A549 treated with dexamethasone at 1 μM for 4 hours (cell line): ENCODE measurements at places on chromosomes 3 and 15. TPM values are rescaled to one million over a fixed set of nuclear protein-coding genes. Genes with fewer than 3 reads are reported as not detected.

Gene SERPINI2
- total RNA-seq = not detected in 5 replicates

Gene SPSB4
- total RNA-seq = 0.10 to 0.25 TPM (median 0.16 TPM) in 5 replicates

Gene WDR49
- total RNA-seq = not detected in 5 replicates

Gene CLPX
- total RNA-seq = 42.3 to 55.1 TPM (median 51.9 TPM) in 5 replicates

Gene STAB1
- total RNA-seq = 0.09 to 0.17 TPM (median 0.13 TPM) in 4 of 5 replicates, not detected in the other

Gene MITF
- total RNA-seq = 5.4 to 10.2 TPM (median 7.8 TPM) in 5 replicates

Gene DNAH12
- 0.01 to 0.18 TPM (median 0.07 TPM) in 5 replicates for total RNA-seq

Gene SCAP
- 19.5 to 33.4 TPM (median 31.0 TPM) in 5 replicates for total RNA-seq

Gene IL5RA
- not detected in 5 replicates for total RNA-seq

Gene SUMF1
- 17.5 to 21.8 TPM (median 19.8 TPM) in 5 replicates for total RNA-seq

Gene RASGRP1
- 0.28 to 0.46 TPM (median 0.35 TPM) in 5 replicates for total RNA-seq

Gene TLR9
- 0.02 to 0.12 TPM (median 0.07 TPM) in 3 of 5 replicates, not detected in the others for total RNA-seq

Gene AHSG
- total RNA-seq = 0.06 to 0.09 TPM (median 0.06 TPM) in 3 of 5 replicates, not detected in the others

Gene ZFYVE19
- total RNA-seq = 13.8 to 16.5 TPM (median 16.1 TPM) in 5 replicates
